Melanocyte of skin (primary cell): ENCODE measurements at places on chromosomes 12 and 14. TPM values are rescaled to one million over a fixed set of nuclear protein-coding genes. Genes with fewer than 3 reads are reported as not detected.

PIWIL1 gene
- 0.34 and 0.36 TPM in 2 replicates for total RNA-seq

PABPN1 gene
- 33.0 and 49.8 TPM in 2 replicates for total RNA-seq

RNASE11 gene
- total RNA-seq, result not detected in 2 replicates

MUCL1 gene
- not detected in 2 replicates for total RNA-seq

A2ML1 gene
- total RNA-seq, result not detected in 2 replicates

BCL11B gene
- total RNA-seq, result not detected in 2 replicates

MYBPC1 gene
- not detected in 2 replicates for total RNA-seq

INTS13 gene
- 36.1 and 53.1 TPM in 2 replicates for total RNA-seq

MYO1A gene
- 0.34 TPM in 1 of 2 replicates, not detected in the other for total RNA-seq

SPIC gene
- not detected in 2 replicates for total RNA-seq

TOMM20L gene
- not detected in 2 replicates for total RNA-seq

GPR84 gene
- under 0.01 TPM in 1 of 2 replicates, not detected in the other for total RNA-seq

SYCP3 gene
- total RNA-seq, result under 0.01 and 0.73 TPM in 2 replicates

OR4E2 gene
- total RNA-seq, result not detected in 2 replicates

ANKS1B gene
- 0.34 and 4.0 TPM in 2 replicates for total RNA-seq

FZD10 gene
- total RNA-seq, result under 0.01 TPM in 1 of 2 replicates, not detected in the other

OSGEP gene
- 57.2 and 58.6 TPM in 2 replicates for total RNA-seq

KLRK1 gene
- not detected in 2 replicates for total RNA-seq

SELPLG gene
- 0.93 and 1.00 TPM in 2 replicates for total RNA-seq

RPL10L gene
- total RNA-seq, result not detected in 2 replicates

TAS2R8 gene
- 0.34 and 0.36 TPM in 2 replicates for total RNA-seq

CDCA3 gene
- total RNA-seq, result 16.9 and 18.2 TPM in 2 replicates

ARHGDIB gene
- total RNA-seq, result 2.3 and 4.0 TPM in 2 replicates

AGAP2 gene
- 0.34 and 0.36 TPM in 2 replicates for total RNA-seq
